ENCODE measurements at places on chromosomes 16 and 17. TPM values are rescaled to one million over a fixed set of nuclear protein-coding genes. Genes with fewer than 3 reads are reported as not detected.
A peak's percentile ranks its signal among the peaks of the same experiment; 100 is the strongest.

Gene HOXB4
- 3.7 TPM for total RNA-seq

Gene KRT25
- total RNA-seq: not detected

DNA sequence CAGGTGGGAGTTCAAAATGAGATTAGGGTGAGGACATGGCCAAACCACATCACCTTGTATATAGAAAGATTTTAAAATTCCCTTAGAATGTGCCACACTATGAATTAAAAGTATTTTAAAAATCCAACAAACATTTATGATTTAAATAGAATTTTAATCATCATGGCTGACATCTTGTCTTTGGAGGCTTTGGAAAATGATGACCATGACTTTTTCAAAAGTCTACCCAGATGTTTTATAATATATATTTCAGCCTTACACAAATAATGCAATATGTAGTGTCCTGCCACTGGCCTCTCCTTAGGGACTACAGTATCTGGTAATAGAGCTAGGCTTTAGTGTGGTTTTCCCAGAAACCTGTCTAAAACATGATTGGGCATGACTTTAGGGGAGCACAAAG, 1353.4 kb upstream of the GOT2 start:
- DNase-seq: no peak
- H3K27ac ChIP-seq: no peak overlapping the region
- H3K36me3 ChIP-seq: no peaks in the 10 kb centered on the region
- H3K4me3 ChIP-seq: no peak overlapping the region
- H3K27me3 ChIP-seq: no peaks in the 10 kb centered on the region

GRCh38 chr16:85564277-85565051, 48.7 kb upstream of the GSE1 start:
- H3K4me3 ChIP-seq: no peak overlapping the region
- H3K27me3 ChIP-seq: no peaks in the 10 kb centered on the region
- DNase-seq: peak; percentile 27

GRCh38 chr16:31664683-31665482, 137.2 kb downstream of the AHSP start:
- H3K4me3 ChIP-seq: no peak overlapping the region
- DNase-seq: no peak
- no peaks in the 10 kb centered on the region for H3K4me1 ChIP-seq

GRCh38 chr16:66703406-66704215, 7.1 kb upstream of the CMTM4 start:
- H3K4me1 ChIP-seq: no peaks in the 10 kb centered on the region
- DNase-seq: no peak
- H3K36me3 ChIP-seq: no peaks in the 10 kb centered on the region
- H3K27ac ChIP-seq: no peak overlapping the region
- no peak overlapping the region for H3K4me3 ChIP-seq

DNA sequence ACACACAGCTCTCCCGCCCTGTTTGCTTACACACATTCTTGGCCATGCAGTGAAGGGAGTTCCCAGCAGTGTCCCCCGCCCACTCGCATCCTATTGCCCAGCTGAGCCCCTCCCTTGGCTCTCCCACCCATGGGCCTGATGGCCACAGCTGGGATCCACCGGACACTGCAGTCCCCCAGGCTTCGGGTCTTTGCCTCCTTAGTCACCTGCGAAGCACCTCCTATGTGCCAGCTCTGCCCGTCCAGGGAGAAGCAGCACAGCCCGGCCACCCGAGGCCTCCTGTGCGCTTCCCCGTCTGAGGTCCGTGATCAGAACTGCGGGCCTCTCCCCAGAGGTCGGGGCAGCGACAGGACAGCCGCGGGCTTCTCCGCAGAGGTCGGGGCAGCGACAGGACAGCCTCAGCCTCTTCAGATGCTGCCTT, 136.9 kb downstream of the BANP start:
- no peak overlapping the region for H3K4me3 ChIP-seq
- no peak for DNase-seq
- H3K4me1 ChIP-seq: no peaks in the 10 kb centered on the region

GRCh38 chr17:41419716-41420115, 4.7 kb downstream of the KRT37 start:
- peaks cover 6% of the 10 kb centered on the region for H3K4me1 ChIP-seq
- no peaks in the 10 kb centered on the region for H3K36me3 ChIP-seq
- peak; percentile 46 for DNase-seq
- no peaks in the 10 kb centered on the region for H3K27me3 ChIP-seq
- no peak overlapping the region for H3K27ac ChIP-seq

Gene FNDC8
- total RNA-seq: 0.15 TPM

GRCh38 chr17:19796457-19796856, 48.4 kb upstream of the ALDH3A1 start:
- H3K4me3 ChIP-seq: no peak overlapping the region
- peaks cover 8% of the 10 kb centered on the region for H3K4me1 ChIP-seq
- no peak overlapping the region for H3K27ac ChIP-seq
- H3K27me3 ChIP-seq: no peaks in the 10 kb centered on the region
- peaks cover 23% of the 10 kb centered on the region for H3K36me3 ChIP-seq
- no peak for DNase-seq

GRCh38 chr17:36934144-36934691, 3.1 kb upstream of the LHX1 start:
- peaks cover 71% of the 10 kb centered on the region for H3K4me1 ChIP-seq
- peak overlapping the region; percentile 31 for H3K4me3 ChIP-seq
- no peaks in the 10 kb centered on the region for H3K36me3 ChIP-seq
- H3K27ac ChIP-seq: no peak overlapping the region
- peaks cover 99% of the 10 kb centered on the region for H3K27me3 ChIP-seq

- no peak for DNase-seq
- H3K27me3 ChIP-seq: no peaks in the 10 kb centered on the region
- H3K36me3 ChIP-seq: no peaks in the 10 kb centered on the region
- no peaks in the 10 kb centered on the region for H3K4me1 ChIP-seq
- no peak overlapping the region for H3K4me3 ChIP-seq
These were observed 26.5 kb upstream of the C16orf87 start for GRCh38 chr16:46857368-46857945.

DNA sequence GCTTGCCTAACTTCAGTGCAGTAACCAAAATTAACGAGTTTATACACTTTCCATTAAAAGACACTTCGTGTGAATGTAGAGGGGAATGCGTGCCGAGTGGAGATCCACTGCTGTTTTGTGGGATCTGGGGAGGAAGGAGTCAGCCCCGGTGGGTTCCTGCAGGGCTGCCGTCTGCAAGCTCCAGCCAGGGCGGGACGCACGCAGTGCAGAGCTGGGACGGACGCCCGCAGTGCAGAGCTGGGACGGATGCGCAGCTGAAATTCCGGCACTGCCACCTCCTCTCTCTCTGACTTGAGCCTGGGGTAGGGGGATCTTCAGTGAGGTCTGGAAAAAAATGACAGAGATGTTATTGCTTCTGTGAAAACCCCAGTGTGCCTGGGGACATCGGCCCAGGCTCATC, 16.5 kb upstream of the ZC3H18 start:
- H3K36me3 ChIP-seq: no peaks in the 10 kb centered on the region
- H3K27me3 ChIP-seq: no peaks in the 10 kb centered on the region
- no peak overlapping the region for H3K27ac ChIP-seq
- no peak for DNase-seq
- H3K4me3 ChIP-seq: no peak overlapping the region

GRCh38 chr17:52170963-52171572, 12.6 kb upstream of the CA10 start:
- no peak for DNase-seq
- H3K36me3 ChIP-seq: no peaks in the 10 kb centered on the region
- no peaks in the 10 kb centered on the region for H3K27me3 ChIP-seq
- H3K4me3 ChIP-seq: no peak overlapping the region

Gene WNT3
- not detected for total RNA-seq

Gene ODAD4
- total RNA-seq: 0.53 TPM

Gene MPV17L
- total RNA-seq: 0.18 TPM

Gene CD300H
- not detected for total RNA-seq

GRCh38 chr16:52976539-52977167, 76.0 kb downstream of the CHD9NB start:
- H3K4me1 ChIP-seq: no peaks in the 10 kb centered on the region
- H3K4me3 ChIP-seq: no peak overlapping the region
- H3K36me3 ChIP-seq: no peaks in the 10 kb centered on the region
- no peak for DNase-seq

Gene TMED6
- 0.80 TPM for total RNA-seq

Gene SLC5A10
- not detected for total RNA-seq

Gene TPSG1
- total RNA-seq: not detected

DNA sequence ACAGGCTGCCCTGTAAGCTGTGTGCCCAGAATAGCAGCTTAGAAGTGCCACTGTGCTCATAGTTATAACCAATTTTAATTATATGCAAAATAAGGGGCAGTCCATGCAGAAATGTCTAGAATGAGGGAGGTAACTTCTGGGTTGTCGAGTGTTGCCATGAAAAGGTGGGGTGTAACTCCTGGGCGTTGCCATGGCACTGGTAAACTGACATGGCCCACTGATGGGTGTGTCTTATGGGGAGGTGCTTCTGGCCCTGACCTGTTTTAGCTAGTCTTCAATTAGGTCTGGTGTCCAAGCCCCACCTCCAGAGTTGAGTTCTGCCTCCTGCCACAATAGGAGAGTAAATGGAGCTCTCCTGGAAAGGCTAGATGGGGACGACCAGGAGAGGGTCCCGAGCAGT, 120.6 kb downstream of the SALL1 start:
- DNase-seq: no peak
- no peaks in the 10 kb centered on the region for H3K27me3 ChIP-seq
- no peaks in the 10 kb centered on the region for H3K4me1 ChIP-seq
- H3K27ac ChIP-seq: no peak overlapping the region

DNA sequence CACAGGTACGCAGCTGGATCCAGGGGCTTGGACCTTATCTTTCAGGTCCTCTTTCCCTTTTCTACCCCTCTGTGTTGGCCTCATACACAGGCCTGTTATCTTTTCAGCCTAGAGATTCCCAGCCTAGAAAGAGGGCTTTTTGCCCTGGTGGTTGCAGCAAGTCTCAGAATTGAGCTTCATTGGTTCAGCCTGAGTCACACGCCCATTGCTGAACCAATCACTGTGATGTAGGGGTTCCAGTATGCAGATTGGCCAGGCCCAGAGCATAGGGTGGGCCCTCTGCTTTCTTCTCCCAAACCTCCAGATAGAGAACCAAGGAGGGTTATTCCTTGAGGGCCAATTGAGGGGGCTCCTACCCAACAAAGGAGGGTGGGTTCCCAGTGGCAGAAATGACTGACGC, 32.8 kb downstream of the GPT2 start:
- H3K27ac ChIP-seq: no peak overlapping the region
- no peaks in the 10 kb centered on the region for H3K4me1 ChIP-seq
- H3K4me3 ChIP-seq: no peak overlapping the region
- H3K36me3 ChIP-seq: no peaks in the 10 kb centered on the region

GRCh38 chr17:74474043-74474792, 7.8 kb downstream of the CD300A start:
- no peaks in the 10 kb centered on the region for H3K27me3 ChIP-seq
- H3K36me3 ChIP-seq: peaks cover 13% of the 10 kb centered on the region
- H3K4me1 ChIP-seq: peaks cover 63% of the 10 kb centered on the region
- H3K27ac ChIP-seq: peak overlapping the region; percentile 21

Gene SEZ6L2
- 0.07 TPM for total RNA-seq

Gene KRT15
- total RNA-seq: not detected

Gene TBX6
- 0.71 TPM for total RNA-seq

Gene ASGR1
- 0.55 TPM for total RNA-seq

Gene TAOK1
- 42.1 TPM for total RNA-seq

- no peak overlapping the region for H3K4me3 ChIP-seq
- no peak for DNase-seq
- H3K4me1 ChIP-seq: no peaks in the 10 kb centered on the region
- H3K27me3 ChIP-seq: no peaks in the 10 kb centered on the region
- H3K27ac ChIP-seq: no peak overlapping the region
These were observed 20.9 kb downstream of the HSD17B2 start for GRCh38 chr16:82055728-82056549.

GRCh38 chr16:51629576-51629975, 478.5 kb upstream of the SALL1 start:
- no peaks in the 10 kb centered on the region for H3K4me1 ChIP-seq
- no peak overlapping the region for H3K4me3 ChIP-seq
- DNase-seq: no peak
- H3K27ac ChIP-seq: no peak overlapping the region
- no peaks in the 10 kb centered on the region for H3K36me3 ChIP-seq

- H3K4me1 ChIP-seq: no peaks in the 10 kb centered on the region
- H3K27me3 ChIP-seq: no peaks in the 10 kb centered on the region
- H3K36me3 ChIP-seq: no peaks in the 10 kb centered on the region
- H3K27ac ChIP-seq: no peak overlapping the region
These were observed 202.1 kb upstream of the PSMD7 start for GRCh38 chr16:74094514-74094913.

DNA sequence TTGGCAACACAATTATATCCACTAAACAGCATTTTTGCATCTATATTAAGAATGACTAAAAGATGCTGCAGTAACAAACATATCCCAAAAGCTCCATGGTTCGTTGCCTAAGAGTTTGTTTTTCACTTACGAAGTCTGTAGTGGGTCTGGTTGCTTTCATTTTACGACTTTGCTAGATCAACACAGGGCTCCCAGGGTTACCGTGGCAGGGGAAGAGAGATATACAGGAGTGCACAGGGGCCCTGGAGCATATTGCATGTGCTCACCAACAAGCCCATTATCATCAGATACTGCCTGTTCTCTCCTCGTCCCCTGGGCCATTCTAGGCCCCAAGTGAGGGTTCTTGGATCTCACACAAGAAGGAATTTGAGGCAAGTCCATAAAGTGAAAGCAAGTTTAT, 3.1 kb upstream of the MMP2 start:
- H3K27me3 ChIP-seq: no peaks in the 10 kb centered on the region
- H3K4me3 ChIP-seq: no peak overlapping the region
- H3K4me1 ChIP-seq: no peaks in the 10 kb centered on the region
- H3K27ac ChIP-seq: no peak overlapping the region

- peak; percentile 78 for DNase-seq
- peaks cover 58% of the 10 kb centered on the region for H3K4me1 ChIP-seq
- H3K27ac ChIP-seq: peak within 1 kb of the TSS; percentile 85
- no peaks in the 10 kb centered on the region for H3K36me3 ChIP-seq
These were observed at the start of gene APOBR for GRCh38 chr16:28494121-28494851. Gene APOBR (plus strand): TSS chr16:28494643. CDS start chr16:28494682, 39 bp downstream.

Gene TPSB2
- not detected for total RNA-seq

GRCh38 chr17:21191698-21192097, 22.3 kb downstream of the TMEM11 start:
- H3K4me1 ChIP-seq: no peaks in the 10 kb centered on the region
- no peaks in the 10 kb centered on the region for H3K36me3 ChIP-seq
- H3K4me3 ChIP-seq: no peak overlapping the region
- no peaks in the 10 kb centered on the region for H3K27me3 ChIP-seq
- DNase-seq: no peak
- H3K27ac ChIP-seq: no peak overlapping the region

Gene AOC3
- total RNA-seq: 1.0 TPM

DNA sequence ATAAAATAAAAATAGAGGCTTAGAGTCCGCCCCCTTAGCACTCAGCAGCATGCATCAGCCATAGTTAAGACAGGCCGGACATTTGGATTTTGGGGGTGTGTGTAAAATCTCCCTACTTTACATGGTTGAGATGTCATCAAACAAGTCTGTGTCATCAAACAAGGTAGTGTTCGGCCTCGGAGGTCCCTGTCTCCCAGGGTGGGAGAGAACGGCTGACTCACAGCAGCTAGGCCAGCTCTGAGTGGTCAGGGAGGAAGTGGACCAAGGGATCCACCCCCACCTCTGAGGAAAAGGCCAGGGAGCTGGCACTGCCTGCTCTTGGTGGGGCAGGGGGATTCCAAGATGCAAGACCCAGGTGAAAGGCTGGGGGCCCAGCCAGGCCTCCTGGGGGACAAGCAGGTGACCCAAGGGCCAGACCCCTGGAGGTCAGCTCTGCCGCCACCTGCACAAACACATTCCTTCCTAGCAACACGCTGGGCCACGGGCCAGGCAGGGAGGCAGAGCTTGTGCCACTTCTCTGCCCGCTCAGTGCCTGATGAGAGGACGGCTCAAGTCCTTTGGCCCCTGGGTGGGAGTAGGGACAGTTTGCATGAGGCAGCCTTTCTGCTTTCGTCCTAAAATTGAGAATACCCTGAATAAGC, 28.5 kb downstream of the KIFC3 start:
- H3K4me1 ChIP-seq: no peaks in the 10 kb centered on the region
- H3K36me3 ChIP-seq: no peaks in the 10 kb centered on the region
- H3K27ac ChIP-seq: no peak overlapping the region
- no peak overlapping the region for H3K4me3 ChIP-seq
- H3K27me3 ChIP-seq: no peaks in the 10 kb centered on the region

Gene LITAFD
- total RNA-seq: not detected
